Hepatocyte (in vitro differentiated cells): ENCODE measurements at places on chromosomes 12 and 14.
A peak's percentile ranks its signal among the peaks of the same experiment; 100 is the strongest.

- DNase-seq: no peak
Measured at GRCh38 chr14:99664937-99665273, 19.2 kb upstream of the CYP46A1 start.

- DNase-seq: no peak
Measured at GRCh38 chr14:56854325-56854724, 44.0 kb upstream of the OTX2 start.

- peak; percentile 64 for DNase-seq
Measured at GRCh38 chr12:124632519-124632984, 65.1 kb upstream of the NCOR2 start.

- DNase-seq: peak; percentile 25
Measured at GRCh38 chr12:19482551-19483109, 43.3 kb downstream of the AEBP2 start.

GRCh38 chr14:95651821-95652583, 34.2 kb upstream of the TCL1B start:
- DNase-seq: no peak

DNA sequence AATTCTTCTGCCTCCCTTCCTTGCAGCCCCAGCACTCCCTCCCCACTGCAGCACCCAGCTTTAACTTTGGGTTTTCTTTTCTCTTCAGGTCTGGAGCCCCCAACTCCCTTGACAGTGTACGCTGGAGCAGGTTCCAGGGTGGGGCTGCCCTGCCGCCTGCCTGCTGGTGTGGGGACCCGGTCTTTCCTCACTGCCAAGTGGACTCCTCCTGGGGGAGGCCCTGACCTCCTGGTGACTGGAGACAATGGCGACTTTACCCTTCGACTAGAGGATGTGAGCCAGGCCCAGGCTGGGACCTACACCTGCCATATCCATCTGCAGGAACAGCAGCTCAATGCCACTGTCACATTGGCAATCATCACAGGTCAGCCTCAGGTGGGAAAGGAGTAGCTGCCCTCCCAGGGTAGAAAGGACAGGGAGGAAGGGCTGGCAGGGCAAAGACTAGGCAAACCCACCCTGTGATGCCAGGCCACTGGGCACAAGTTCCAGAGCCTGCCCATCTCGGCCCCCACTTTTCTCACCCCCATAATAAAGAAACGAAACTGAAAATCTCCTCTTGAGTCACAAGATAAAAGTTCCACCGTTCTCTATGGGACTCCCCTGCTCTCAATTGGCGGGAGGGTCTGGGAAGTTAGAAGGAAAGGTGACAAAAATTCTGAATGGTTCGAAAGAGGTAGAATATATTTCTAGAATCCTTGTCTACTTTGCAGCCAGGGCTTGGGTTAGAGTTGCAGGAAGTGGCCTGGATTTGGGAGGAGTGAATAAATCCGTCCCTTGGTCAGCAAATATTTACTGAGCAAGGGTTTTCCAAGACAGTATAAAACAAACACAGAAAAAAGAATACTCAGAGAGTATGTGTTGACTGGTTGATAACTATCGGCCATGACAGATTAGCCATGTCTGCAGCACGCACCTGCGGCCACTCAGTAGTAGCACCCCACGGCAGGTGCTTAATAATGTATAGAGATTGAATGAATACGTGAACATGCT, 3.2 kb downstream of the LAG3 start:
- DNase-seq: no peak

GRCh38 chr12:90712671-90713070, 242.3 kb downstream of the CCER1 start:
- DNase-seq: no peak

- DNase-seq: no peak
Measured at GRCh38 chr12:48881686-48882314, 16.1 kb upstream of the RND1 start.
